ENCODE measurements at places on chromosomes 12 and 14.

- DNase-seq, result no peak
Measured at GRCh38 chr14:52923902-52924575, 26.8 kb downstream of the FERMT2 start.

DNA sequence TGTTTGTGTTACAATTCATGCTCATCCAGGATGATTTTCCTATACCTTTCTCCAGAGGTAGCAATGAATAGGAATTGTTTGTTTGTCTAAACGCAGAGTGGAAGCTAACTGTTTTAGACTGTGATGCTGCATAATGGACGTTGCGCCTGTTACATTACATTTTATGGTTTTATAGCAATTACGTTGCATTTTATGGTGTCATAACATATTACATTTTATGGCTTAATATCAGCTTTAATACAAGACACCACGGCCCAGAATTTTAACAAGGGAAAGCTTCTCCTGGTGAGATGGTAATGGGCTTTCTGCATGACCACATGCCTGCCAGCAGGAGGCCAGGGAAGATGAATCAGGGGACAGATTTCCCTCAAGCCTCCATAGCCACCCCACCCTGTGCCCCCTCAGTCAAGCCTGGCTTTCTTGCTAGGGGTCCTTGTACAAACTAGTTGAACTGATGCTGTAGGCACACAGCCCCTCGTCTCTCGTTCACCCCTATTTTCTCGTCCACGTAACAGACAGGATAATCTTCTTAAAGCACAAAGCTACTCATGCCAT, 56.5 kb downstream of the HSPB8 start:
- DNase-seq, result no peak

DNA sequence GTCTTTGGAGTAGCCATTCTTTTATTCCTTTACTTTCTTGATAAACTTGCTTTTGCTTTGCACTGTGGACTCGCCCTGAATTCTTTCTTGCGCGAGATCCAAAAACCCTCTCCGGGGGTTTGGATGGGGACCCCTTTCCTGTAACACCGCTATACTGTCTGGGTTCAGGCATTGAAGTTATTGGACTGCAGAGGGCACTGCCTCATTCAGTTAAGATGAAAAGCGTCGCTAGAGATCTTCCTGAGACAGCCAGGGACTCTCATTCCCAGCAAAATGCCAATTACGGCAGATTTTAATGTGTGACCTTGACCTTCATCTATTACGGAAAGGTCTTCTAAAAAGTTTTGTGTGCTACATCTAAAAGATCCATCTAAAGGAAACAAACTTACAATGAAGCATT, 17.3 kb upstream of the RIMKLB start:
- no peak for DNase-seq

GRCh38 chr12:2893007-2893406, 2.3 kb downstream of the TULP3 start:
- DNase-seq, result no peak

GRCh38 chr14:28163233-28163632, 603.4 kb upstream of the FOXG1 start:
- no peak for DNase-seq

DNA sequence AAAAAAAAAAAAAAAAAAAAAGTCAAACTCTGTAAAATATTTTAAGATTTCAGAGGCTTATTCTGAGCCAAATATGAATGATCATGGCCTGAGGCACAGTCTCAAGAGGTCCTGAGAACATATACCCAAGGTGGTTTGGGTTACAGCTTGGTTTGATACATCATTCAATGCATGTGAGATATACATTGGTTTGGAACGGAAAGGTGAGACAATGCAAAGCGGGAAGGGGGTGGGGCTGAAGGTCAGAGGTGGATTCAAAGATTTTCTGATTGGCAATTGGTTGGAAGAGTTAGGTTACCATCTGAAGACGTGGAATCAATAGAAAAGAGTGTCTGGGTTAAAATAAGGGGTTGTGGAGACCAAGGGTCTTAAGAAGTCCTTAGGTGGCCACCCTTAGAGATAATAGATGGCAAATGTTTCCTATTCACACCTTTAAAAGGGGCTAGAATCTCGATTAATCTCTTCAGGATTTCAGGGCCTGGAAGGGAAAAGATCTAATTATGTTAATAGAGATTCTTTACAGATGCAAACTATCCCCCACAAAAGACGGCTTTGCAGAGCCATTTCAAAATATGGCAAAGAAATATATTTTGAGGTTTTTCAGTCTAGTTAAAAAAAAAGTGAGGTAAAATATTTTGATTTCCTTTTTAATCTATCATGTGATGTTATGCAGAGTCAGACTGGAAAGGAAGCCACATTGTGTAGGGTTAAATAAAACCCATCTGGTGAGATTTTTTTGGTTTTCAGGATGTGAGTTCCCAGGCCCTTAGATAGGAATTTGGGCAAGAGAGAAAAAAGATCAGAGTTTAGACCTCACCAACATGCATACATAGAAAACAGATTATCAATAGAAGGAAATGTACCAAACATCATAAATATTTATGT, 173.8 kb upstream of the CNOT2 start:
- no peak for DNase-seq

- no peak for DNase-seq
Measured at GRCh38 chr12:71392521-71393145, 47.0 kb upstream of the LGR5 start.

GRCh38 chr12:63826006-63826585, 18.4 kb upstream of the SRGAP1 start:
- no peak for DNase-seq

GRCh38 chr12:132761032-132761920, at the start of gene ANKLE2:
Gene ANKLE2, minus strand, starts transcription at chr12:132761832. Its CDS starts 34 bp downstream, at chr12:132761798.
- no peak for DNase-seq

DNA sequence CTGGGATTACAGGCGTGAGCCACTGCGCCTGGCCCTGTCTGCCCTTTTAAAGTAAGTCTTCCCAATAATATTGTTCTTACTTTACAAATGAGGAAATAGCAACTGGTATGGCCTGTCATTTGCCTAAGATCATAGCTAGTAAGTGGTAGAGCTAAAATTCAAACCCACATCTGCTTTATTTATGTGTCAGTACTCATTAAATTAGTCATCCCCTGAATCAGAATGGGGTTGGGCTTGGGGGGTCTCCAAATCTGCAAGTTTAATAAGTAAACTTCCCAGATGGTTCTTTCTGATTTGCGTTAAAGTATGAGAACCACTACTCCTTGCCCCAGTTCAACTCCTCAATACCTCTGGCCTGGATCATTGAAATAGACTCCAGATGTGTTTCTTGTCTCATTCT, 96.2 kb downstream of the FAR2 start:
- no peak for DNase-seq

- no peak for DNase-seq
Measured at GRCh38 chr12:1890810-1891209, 27.6 kb downstream of the CACNA2D4 start.
